DMS79 (cell line): ENCODE measurements at places on chromosomes 11 and 22.

GRCh38 chr11:55658031-55658573, 3.9 kb upstream of the OR4C6 start:
- no peak for DNase-seq

- DNase-seq = no peak
These were observed 41.3 kb downstream of the POLD3 start for GRCh38 chr11:74633406-74634393.

GRCh38 chr11:102577182-102577581, 46.6 kb upstream of the MMP7 start:
- DNase-seq = no peak

DNA sequence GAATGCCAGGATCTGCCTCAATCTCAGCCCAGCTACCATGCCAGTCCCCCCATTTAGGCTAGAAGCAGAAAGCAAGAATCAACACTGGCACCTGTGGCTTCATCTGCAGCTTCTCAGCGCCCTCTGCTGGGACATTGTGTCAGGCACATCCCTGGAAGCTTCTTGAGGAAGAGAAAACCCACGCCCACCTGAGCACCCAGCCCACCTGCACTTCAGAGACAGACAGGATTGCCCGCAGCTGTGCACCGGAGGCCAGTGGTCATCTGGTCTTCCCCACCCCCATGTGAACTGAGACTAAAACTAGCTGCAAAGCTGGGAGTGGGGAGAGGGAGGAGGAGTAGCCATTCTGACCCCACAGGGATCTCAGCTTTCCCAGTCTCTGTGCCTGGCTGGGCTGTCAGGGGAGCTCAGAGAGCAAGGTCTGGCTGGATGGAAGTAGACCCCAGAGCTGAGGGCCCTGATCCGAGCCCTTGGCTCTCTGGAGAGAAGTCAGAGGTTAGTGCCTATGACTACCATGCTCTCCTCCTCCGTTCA, 66.8 kb downstream of the FEZ1 start:
- DNase-seq = peak; percentile 42

- peak; percentile 86 for DNase-seq
These were observed 30.0 kb upstream of the CABP7 start for GRCh38 chr22:29689880-29690213.

- no peak for DNase-seq
These were observed 107.3 kb downstream of the FCHSD2 start for GRCh38 chr11:73034777-73035176.

DNA sequence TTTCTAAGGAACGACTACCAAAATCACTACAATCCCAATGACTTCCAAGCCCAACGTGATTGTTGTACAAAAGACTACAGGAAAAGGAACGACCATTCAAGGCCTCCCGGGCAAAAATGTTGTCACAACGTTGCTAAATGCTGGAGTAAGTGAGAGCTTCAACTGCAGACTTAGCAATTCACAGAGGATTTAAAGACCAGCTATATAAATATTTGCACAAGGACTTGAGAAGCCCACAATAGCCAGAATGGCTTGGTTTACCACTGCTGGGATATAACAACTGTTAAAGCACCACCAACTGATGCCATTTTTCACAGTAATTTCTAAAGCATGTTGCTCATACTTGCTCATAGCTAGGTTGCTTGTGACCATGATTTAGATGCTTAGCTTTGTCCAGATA, 78.3 kb downstream of the EMSY start:
- DNase-seq = peak; percentile 2

- no peak for DNase-seq
These were observed 22.7 kb downstream of the NCAM1 start for GRCh38 chr11:112983887-112984286.

DNA sequence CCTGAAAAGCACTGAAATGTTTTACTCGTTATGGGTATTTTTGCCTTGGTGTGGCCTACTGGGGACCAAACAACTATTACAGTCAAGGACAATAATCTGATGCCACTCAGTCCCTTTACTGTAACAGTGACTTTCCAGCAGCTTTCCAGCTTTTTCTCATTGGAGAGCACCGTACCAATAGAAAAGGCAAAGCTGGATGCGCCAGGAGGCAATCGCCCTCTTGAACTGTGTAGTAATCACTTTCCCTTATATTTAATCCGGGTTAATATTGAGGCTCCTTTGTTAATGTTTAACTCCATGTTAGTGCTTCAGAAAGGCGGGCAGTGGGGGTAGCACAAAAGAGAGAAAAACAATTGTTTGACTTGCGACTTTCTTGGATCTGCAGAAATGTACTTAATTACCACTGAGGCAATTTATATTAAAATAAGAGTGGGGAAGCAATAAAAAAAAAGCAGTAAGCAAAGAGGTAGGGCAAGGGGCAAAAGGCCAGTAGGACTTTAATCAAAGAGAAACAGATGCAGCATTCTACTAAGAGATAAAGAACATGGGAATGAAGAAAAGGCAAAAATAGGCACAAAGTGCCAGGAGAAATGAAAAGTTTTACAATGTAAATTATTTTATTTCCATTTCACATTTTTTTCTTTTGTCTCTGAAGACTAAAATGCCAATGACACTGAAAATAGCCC, 81.6 kb downstream of the LRRC4C start:
- no peak for DNase-seq

- DNase-seq = no peak
These were observed 115.7 kb upstream of the C11orf87 start for GRCh38 chr11:109306322-109306721.

- DNase-seq = no peak
These were observed 8.0 kb downstream of the TMPRSS6 start for GRCh38 chr22:37101311-37102066.

DNA sequence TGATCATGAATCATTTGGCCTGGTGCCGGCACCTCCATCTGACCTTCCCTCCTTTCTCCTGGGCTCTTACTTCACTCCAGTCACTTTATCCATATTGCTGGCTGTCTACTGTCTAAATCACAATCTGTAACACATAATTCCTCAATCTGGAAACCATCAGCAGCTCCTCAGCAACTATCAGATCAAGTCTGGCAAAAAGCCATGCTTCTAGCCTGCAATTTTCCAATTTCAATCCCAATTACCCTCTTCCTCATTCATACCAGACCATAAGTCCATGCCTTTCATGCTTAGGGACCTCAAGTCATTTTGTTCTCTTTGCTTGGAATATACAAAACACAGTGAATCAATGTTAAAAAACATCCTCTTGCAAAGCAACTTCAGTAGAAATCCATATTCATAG, 882.8 kb upstream of the ANO3 start:
- DNase-seq = no peak

DNA sequence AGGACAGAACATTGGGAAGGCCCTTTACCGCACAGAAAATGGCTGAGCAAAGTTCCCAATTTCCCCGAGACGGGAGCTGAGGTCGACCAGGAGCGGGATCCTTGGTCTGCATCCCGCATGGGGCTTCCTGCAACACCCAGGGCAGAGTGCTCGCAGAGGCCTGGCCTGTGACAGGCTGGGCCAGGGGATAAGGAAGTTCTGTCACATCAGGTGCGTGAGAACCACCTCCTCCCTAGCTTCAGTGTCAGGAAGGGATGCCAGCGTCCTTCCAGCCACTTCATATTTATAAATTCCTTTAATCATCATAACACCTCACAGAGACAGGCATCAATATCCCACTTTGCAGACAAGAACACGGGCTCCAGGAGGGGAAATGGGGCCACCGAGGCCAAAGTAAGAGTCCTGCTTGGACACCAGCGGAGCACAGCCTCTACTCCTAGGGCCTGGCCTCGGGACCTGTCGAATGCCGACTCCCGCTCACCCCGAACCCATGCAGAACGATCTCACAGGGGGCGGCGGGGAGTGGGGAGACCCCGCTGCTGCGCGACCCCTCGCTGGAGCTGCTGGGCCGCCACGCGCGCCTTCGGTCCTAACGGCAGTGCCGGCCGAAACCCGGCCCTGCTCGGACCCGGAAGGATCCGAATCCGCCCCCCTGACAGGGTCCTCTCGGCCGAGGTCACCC, 532 bp downstream of the BET1L start:
- no peak for DNase-seq

GRCh38 chr11:77813256-77813655, 7.3 kb downstream of the RSF1 start:
- no peak for DNase-seq

DNA sequence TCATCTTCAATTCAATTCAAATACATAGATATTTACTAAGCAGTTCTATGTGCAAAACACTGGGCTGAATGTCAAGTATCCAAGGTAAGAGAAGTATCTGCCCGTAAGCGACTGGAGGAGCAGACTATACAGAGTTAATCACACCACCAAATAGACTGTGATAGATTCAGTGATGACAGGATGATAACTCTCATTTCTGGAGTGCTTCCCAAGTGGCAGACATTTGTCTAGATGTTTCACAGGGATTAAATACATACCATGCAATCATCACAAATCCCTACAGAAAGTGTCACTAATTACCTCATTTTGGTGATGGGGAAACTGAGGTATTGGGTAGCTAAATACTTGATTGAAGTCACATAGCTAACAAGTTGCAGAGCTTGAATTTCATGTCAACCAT, 508.7 kb upstream of the TENM4 start:
- DNase-seq = no peak

- DNase-seq = no peak
These were observed 39.7 kb upstream of the OR5AK2 start for GRCh38 chr11:56948991-56949515.

DNA sequence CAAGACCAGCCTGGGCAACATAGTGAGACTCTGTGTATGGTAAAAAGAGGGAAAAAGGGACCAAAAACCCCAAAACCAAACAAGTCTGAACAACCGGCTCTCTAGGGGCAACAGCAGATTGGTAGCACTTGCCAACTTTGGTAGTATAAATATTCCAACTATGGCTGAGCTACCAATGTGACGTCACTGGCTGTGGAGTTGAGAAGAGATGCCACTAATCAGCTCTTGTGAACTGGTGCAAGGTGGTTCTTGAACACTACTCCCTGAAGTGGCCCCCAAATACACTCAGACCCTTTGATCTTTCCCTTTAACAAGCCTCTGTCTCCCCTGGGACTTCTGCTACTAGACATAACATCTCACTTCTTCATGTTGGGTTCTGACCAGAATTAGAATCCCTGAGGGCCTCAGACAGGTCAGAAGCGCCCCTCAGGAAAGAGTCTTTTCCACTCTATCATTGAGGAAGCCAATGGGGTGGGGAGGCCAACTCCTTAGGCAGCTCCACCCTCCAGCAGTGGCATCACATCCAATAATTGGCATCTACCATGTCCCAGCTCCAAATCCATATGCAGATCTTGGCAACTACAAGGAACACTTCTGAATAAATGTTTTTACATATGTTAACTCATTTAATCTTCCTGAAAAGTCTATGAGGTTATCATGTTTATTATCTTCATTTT, 49.2 kb downstream of the RPL27A start:
- DNase-seq = no peak

- DNase-seq = peak; percentile 90
These were observed 444 bp upstream of the TSKU start for GRCh38 chr11:76782531-76783293.

GRCh38 chr11:44557464-44557863, 8.0 kb upstream of the CD82 start:
- DNase-seq = no peak

DNA sequence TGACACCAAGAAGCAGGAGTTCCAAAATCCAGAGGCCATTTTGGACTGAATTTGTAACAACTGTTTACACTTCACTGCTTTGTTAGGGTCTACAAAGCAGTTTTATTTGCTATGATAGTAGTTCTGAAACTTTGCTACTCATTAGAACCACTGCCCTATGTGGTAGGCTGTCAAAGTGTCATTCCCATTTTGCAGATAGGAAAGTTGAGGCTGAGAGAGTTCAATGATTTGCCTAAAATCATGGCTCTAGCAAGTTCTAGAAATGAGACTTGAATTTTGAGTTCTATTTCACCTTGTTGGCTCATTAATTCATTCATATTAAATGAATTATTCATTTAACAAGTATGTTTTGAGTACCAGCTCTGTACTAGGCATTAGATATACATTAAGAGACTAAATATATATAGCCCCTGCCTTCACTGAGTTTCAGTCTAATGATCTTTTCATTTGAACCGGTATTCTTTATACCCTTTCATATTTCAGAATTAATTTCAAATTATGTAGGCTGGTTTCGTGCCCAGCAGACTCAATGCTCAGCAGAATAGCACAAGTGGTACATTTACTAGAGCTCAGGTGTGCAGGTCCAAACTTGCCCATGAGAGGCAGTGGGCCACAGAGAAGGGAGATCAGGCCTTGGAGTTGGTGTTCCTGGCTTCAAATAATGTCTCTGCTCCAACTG, 93.5 kb downstream of the ME3 start:
- DNase-seq = no peak

DNA sequence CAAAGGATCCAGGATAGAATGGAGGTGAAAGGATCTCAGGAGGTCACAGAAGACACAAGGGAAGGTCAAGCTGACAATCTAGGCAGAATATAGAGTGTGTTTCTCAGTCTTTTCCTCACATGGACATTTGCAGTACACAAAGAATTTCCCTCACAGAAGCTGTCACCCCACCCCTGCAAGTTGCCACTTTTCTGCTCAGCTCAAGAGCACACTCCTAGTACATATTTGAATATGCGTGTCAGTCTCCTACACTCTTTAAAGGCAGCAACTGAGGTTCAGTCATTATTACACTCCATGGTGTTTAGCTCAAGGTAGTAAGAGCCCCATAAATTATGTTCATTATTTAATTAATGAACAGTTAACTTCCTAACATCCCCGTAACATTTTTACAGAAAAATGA, 59.1 kb downstream of the ETS1 start:
- DNase-seq = no peak
